ENCODE measurements at places on chromosomes 5 and 9.

- H3K27me3 ChIP-seq = peaks cover 2% of the 10 kb centered on the region
- H3K36me3 ChIP-seq = no peaks in the 10 kb centered on the region
- no peak for DNase-seq
- no peak overlapping the region for H3K27ac ChIP-seq
- no peak overlapping the region for H3K4me3 ChIP-seq
These were observed 44.1 kb upstream of the EQTN start for GRCh38 chr9:27340961-27341511.

GRCh38 chr5:76927961-76928360, 24.9 kb upstream of the CRHBP start:
- H3K36me3 ChIP-seq = no peaks in the 10 kb centered on the region
- no peaks in the 10 kb centered on the region for H3K27me3 ChIP-seq
- no peak overlapping the region for H3K27ac ChIP-seq

DNA sequence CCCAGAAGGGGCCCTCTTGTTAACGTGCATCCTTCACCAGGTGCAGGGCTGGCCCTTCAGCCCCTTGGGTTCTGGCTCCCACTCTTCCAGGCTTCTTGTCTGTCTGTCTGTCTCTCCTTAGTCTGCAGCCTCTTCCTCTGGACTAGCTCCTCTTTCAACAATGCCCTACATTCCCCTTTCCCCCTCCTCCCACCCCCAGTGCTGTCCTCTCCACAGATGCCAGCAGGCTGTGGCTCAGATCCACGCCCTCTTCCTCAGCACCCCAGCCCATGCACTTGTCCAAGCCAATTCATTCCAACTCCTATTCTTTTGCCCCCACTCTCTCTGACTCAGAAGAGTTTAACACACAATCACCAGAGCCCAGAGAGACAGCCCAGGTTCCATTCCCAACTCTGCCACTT, 45.2 kb upstream of the ALDH1B1 start:
- no peak overlapping the region for H3K4me3 ChIP-seq
- no peaks in the 10 kb centered on the region for H3K36me3 ChIP-seq
- H3K27ac ChIP-seq = no peak overlapping the region
- DNase-seq = no peak

GRCh38 chr5:172509405-172509781, 55.1 kb upstream of the SH3PXD2B start:
- no peak overlapping the region for H3K27ac ChIP-seq
- H3K27me3 ChIP-seq = peaks cover 31% of the 10 kb centered on the region
- H3K36me3 ChIP-seq = no peaks in the 10 kb centered on the region
- H3K4me3 ChIP-seq = no peak overlapping the region

- no peak overlapping the region for H3K4me3 ChIP-seq
- DNase-seq = no peak
- H3K27ac ChIP-seq = no peak overlapping the region
- H3K4me1 ChIP-seq = no peaks in the 10 kb centered on the region
These were observed 24.6 kb downstream of the HSDL2 start for GRCh38 chr9:112404508-112404932.

DNA sequence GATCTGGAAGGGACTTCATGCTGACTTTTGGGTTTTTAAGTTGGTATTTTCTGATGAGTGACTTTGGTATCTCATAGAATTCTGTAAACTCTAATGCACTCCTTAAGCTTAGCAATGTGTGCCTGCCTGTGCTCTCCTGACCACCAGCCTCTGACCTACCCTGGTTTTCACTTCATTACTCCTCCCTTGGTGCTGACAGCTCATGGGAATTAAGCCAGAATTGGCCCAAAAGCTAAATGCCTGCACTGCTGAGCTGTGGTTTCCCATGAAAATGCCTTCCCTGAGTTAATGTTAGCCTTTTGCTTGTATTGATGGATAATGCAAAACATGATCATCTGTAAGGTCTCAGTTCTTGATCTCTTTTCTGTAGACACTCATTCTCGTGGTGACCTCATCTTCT, 308.0 kb downstream of the DOCK8 start:
- H3K4me1 ChIP-seq = peaks cover 3% of the 10 kb centered on the region

DNA sequence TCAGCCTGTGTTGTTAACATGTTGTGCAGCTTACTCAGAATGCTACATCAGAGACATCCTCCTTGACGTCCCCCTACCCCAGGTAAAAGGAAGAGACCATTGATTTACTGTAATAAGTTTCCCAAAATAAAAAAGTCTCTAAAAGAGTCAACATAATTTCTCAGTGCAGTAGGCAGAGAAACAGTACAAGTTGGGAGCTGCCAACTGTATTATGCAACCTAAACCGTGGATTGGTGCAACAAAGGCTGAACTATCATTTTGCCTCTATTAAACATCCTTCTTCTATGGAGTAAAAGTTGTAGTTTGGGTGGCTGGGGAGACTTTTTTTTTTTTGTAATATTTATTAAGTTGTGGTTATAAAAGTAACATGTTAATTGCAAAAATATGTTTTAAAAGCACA, 208.0 kb downstream of the NR3C1 start:
- no peak overlapping the region for H3K4me3 ChIP-seq
- H3K4me1 ChIP-seq = no peaks in the 10 kb centered on the region
- H3K27me3 ChIP-seq = no peaks in the 10 kb centered on the region
- no peak for DNase-seq
- no peak overlapping the region for H3K27ac ChIP-seq
- H3K36me3 ChIP-seq = no peaks in the 10 kb centered on the region

- H3K4me1 ChIP-seq = no peaks in the 10 kb centered on the region
- no peaks in the 10 kb centered on the region for H3K36me3 ChIP-seq
- no peak overlapping the region for H3K27ac ChIP-seq
- H3K27me3 ChIP-seq = no peaks in the 10 kb centered on the region
These were observed 304.6 kb downstream of the ACTL7B start for GRCh38 chr9:108551030-108551841.

DNA sequence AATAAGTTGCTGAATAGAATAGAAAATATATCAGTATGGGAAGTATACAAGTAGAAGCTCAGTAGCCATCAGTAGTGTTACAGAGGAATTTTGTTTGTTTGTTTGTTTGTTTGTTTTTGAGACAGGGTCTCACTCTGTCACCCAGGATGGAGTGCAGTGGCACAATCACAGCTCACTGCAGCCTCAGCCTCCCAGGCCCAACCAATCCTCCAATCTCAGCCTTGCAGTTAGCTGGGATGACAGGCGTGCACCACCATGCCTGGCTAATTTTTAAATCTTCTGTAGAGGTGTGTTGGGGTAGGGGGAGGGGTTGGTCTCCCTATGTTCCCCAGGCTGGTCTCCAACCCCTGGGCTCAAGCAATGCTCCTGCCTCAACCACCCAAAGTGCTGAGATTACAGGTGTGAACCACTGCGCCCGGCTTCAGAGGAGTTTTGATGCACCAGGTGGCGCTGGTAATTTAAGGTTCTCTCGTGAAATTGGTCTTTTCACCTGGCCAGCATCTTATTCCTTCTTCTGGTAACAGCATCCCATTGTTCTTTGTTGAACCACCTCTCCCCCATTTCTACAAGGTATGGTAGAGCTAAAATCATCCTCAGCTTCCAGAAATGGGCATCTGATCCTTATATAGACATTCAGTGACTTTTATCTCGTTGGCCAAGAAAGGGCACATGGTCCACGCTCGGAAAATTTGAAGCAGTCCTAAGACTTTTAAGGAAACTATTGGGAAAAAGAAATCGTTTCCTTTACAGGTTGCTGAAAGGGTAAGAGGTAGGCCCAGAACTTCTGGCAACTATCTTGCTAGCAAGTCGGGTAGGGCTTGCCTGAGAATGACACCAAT, 157.1 kb downstream of the ARRDC3 start:
- no peaks in the 10 kb centered on the region for H3K36me3 ChIP-seq
- H3K27me3 ChIP-seq = no peaks in the 10 kb centered on the region
- H3K27ac ChIP-seq = no peak overlapping the region
- DNase-seq = peak; percentile 28
- no peak overlapping the region for H3K4me3 ChIP-seq

DNA sequence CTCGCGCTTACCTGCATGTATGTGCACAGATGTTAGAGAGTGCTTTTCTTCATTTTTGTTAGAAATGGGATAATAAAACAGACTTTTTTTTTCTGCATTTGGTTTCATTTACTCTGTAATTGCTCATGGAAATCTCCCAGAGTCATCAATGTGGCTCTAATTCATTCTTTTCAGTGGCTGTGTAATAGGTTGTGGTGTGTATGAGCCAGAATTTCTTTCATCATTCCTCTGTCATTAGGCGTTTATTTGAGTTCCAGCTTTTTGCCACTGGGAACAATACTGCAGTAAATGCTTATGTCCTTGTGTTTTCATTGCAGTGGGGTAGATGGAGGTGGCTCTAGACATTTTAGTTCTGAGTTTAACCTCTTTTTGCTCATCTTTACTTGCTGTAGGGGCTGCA, 118.9 kb downstream of the NXNL2 start:
- H3K36me3 ChIP-seq = no peaks in the 10 kb centered on the region
- DNase-seq = no peak
- H3K4me1 ChIP-seq = no peaks in the 10 kb centered on the region
- no peak overlapping the region for H3K27ac ChIP-seq
- no peak overlapping the region for H3K4me3 ChIP-seq

DNA sequence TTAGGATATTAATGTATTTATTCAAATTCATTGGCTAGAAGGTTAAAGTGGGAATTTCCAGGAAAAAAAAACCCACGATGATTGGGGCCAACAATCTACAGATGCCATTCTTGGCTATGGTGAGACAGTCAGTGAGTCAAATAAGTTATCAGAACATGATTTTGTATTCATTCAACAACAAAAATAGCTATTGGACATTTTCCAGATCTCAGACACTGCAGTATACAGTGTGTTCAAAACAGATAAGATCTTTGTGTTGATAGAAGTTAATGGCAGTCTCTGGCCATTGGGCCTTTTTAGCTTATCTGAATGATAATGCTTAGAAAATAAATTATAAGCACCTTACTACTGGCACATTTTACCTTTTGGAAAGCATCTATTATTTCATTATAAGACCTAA, 547.7 kb downstream of the MAT2B start:
- no peaks in the 10 kb centered on the region for H3K4me1 ChIP-seq
- H3K27ac ChIP-seq = no peak overlapping the region
- no peaks in the 10 kb centered on the region for H3K36me3 ChIP-seq
- no peak for DNase-seq
- H3K4me3 ChIP-seq = no peak overlapping the region
- H3K27me3 ChIP-seq = no peaks in the 10 kb centered on the region

DNA sequence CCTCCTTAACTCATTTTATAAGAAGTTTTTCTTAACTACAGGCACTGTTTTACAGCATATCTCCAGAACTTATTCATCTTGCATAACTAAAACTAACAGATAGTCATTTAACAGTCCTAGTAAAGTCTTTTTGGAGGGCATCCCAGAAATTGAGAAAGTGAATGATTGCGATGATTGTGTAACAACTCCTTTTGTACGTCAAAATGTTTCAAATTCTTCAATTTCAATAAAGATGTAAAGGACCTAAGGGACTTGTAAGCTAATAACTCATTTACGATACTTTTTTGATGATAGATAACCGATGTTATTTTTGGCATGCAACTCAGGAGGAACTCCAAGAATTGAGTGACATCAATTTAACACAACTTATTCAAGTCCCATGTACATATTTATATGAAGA, 42.7 kb downstream of the SVEP1 start:
- H3K4me1 ChIP-seq = no peaks in the 10 kb centered on the region
- no peaks in the 10 kb centered on the region for H3K27me3 ChIP-seq
- H3K36me3 ChIP-seq = no peaks in the 10 kb centered on the region
- no peak overlapping the region for H3K4me3 ChIP-seq

GRCh38 chr5:16852251-16853005, 83.7 kb downstream of the MYO10 start:
- no peak overlapping the region for H3K4me3 ChIP-seq
- H3K27ac ChIP-seq = no peak overlapping the region

DNA sequence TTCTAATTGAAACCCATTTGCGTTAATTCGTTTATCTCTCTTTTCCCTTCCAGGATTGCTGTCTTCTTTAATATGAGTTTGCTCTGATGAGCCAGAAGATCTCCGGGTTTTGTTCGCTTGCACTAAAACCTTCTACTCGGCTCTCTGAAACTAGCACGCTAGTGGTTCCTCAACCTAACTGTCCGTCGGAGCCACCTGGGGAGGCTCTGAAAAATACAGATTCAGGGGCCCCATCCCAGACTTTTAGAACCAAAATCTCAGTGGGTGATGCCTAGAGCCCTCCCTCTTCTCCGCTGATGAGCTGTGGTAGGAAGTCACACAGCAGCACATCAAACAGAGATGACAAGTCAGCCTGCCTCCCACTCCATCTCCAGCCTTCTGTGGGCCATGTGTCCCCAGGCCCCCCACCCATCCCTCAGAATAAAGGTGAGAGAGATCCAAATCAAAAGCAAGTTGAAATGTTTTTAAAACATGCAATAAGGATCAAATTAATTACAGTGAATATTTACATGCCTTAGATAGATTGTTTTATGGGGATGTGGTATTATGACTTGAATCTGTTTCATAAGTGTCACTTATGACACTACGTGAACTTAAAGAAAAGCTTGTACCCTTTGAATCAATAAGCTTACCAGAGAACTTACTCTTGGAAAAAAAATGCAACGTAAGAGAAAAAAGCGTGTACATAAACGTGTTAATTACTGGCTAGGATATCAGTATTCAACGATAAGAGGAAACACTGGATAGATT, 16.4 kb downstream of the FCN2 start:
- H3K36me3 ChIP-seq = no peaks in the 10 kb centered on the region
- H3K27me3 ChIP-seq = no peaks in the 10 kb centered on the region
- no peak for DNase-seq
- H3K4me1 ChIP-seq = no peaks in the 10 kb centered on the region
- no peak overlapping the region for H3K4me3 ChIP-seq

- no peaks in the 10 kb centered on the region for H3K36me3 ChIP-seq
- no peak overlapping the region for H3K27ac ChIP-seq
- H3K27me3 ChIP-seq = no peaks in the 10 kb centered on the region
- H3K4me1 ChIP-seq = no peaks in the 10 kb centered on the region
These were observed 258.8 kb upstream of the NUDT12 start for GRCh38 chr5:103821361-103821760.

DNA sequence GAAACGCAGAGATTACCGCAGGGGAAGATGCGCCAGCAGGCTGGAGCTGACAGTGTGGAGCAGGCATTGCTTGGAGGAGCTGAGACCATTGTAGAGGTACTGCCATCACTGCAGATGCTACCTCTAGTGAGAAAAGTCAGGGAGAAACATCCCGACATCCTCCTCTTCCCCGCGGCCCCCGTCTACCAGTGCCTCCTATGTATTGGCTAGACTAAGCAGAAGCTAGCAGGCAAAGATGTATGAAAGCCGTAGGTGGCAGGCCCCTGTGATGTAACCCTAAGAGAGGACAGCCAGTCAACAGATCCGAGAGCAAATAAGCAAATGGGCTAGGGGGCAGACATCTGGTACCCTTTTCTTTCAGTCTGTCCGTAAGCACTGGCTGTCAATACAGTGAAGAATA, 115.5 kb upstream of the ACTBL2 start:
- DNase-seq = no peak
- H3K4me3 ChIP-seq = no peak overlapping the region
- H3K4me1 ChIP-seq = no peaks in the 10 kb centered on the region
- H3K27ac ChIP-seq = no peak overlapping the region
- H3K36me3 ChIP-seq = no peaks in the 10 kb centered on the region

Measured in T-cell (primary cell).